Epithelial cell of esophagus (primary cell): ENCODE measurements at places on chromosomes 16 and 17.

DNA sequence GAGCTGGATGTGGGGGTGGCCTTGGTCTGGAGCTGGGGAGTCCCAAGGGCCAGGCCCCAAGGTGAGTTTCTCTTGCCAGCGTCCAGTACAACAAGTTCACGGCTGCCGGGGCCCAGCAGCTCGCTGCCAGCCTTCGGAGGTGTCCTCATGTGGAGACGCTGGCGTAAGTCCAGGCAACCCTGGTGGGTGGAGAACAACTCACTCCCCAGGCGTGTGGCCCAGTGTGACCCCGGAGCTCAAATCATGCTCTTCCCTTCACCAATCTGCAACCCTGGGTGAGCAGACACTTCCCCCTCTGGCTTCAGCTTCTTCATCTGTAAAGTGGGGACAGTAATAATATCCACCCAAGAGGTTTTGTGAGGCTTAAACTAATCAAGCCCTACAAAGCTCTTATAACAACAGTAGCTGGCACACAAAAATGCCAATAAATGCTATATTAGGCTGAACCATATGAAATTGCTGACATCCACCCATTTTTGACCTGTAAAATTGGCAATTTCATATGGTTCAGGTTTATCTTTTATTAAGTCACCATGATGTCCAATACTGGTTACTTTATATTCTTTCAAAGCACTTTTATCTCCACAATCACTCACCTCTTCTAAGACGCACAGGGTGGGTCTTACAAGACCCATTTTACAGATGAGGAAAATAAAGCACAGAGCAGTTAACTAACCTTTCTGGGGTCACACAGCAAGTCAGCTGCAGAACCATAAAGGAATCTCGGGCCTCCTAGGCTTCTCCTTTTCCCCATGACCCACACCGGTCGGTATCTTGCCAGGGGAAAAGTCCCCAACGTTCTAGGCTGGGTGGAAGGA lies 19.7 kb downstream of the DEXI start:
- DNase-seq: no peak

- DNase-seq: peak; percentile 60
Observed at GRCh38 chr17:29929006-29929532, 959 bp downstream of the SSH2 start.

DNA sequence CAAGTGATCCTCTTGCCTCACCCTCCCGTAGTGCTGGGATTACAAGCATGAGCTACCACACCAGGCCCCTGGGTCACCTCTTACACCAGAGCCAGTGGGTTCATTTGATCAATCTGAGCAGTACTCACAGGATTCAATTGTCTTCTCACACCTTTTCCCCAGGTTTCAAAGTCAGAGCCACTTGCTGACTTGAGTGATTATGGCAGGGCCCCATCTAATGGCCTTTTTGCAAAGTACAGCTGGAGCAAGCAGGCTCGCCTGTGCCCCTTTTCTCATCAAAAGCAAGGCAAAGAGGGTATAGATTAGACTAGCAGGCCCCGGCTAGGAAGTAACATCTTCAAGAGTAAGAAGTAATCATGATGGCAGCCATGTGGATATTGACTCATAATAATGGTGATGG lies 114.8 kb upstream of the NOL11 start:
- peak; percentile 58 for DNase-seq

GRCh38 chr17:19753661-19754463 lies 5.8 kb upstream of the ALDH3A1 start:
- peak; percentile 72 for DNase-seq

DNA sequence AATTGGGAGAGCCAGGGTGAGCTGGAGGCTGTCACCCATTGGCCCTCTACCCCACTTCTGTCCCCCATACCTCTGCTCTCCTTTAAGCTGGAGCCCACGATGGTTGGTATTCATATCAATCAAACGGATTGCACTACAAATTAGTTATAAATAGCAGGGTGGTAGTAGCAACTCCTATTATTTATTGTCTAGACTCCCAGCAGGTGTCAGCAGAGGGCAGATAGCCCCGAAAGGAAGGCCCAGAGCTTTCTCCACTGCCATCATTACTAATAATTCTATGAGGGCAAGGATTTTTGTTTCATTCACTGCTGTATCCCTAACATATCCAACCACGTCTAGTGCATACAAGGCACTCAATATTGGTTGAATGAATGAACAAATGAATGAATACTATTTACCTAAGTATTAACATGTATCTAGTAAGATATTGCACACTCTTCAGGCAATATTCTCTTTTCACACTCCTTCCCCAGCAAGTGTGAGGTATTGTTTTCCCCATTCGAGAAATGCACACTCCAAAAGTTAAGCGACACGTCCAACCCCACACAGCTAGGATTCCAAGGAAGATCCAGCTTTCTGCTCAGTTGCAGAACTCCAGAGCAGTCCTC lies 6.3 kb downstream of the C17orf50 start:
- DNase-seq: peak; percentile 63

GRCh38 chr17:33459078-33459940 lies 166.2 kb upstream of the ASIC2 start:
- no peak for DNase-seq

- DNase-seq: no peak
Observed at GRCh38 chr17:20284022-20284421, 183.3 kb downstream of the LGALS9B start.

DNA sequence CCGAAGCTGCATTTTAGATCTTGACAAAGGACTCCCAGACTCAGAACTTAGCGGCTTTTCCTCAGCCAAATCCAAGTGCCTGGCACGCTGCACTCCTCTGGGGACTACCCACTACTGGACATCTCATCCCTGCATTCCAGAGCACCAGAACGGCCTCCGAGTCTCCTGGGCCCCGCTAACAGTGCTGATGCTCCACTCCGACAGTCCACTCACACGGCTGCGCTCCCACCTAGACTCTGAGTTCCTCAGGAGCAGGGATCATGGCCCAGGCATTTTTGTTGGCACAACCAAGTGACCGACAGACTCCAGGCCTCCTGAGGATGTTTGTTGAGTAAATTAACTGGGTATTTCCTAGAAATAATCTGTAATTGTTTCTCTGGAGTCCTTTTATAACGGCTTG lies 79.1 kb downstream of the NDEL1 start:
- no peak for DNase-seq

DNA sequence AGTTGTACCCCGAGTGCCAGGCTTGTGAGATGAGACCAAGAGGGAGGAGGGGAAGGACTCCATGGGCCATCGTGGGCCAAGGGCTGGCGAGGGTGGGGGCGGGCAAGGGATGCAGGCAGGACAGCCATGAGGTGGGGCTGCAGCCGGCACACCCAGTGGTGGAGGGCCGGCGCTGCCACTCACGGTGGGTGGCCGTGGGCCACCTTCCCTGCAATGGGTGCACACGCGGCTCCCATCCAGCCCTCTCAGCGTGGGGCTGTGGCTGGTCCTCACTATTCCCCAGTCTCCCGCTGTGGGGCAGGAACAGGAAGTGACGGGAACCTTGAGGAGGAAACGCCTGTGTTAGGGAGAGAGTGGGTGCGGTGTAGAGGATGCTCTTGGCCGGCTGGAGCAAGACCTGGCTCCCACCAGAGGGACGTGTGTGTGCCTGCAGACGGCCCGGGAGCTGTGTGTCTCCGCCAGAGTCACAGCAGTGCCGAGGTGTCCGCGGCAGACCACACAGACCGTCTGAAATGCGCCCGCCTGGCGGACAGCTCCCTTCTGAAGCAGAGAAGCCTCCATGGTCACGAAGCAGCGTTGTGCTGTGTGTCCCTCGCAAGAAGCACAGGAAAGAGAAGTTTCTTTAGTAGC lies 23.6 kb downstream of the CIBAR2 start:
- peak; percentile 24 for DNase-seq

GRCh38 chr16:35480361-35480760 lies 2020.9 kb downstream of the TP53TG3F start:
- no peak for DNase-seq

GRCh38 chr16:1650131-1650530 lies 27.9 kb upstream of the JPT2 start:
- no peak for DNase-seq

DNA sequence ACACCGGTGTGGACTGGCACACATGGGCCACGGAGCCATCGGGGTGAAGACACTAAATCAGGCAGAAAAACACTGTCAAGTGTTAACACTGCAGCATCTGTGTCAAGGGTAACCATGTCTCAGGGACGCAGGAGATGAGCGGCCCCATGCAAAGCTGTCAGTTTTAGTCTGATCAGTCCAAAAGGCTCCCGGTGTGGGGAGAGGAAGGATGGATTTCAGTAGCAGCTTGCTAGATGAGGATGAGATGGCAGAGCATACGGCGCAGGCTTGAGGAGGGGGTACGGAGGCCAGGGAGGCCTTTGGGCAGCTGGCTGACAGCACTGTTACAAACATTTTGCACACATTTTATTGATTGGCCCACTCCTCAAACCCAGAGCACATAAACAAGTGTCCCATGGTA lies 98.1 kb downstream of the GNAO1 start:
- no peak for DNase-seq

DNA sequence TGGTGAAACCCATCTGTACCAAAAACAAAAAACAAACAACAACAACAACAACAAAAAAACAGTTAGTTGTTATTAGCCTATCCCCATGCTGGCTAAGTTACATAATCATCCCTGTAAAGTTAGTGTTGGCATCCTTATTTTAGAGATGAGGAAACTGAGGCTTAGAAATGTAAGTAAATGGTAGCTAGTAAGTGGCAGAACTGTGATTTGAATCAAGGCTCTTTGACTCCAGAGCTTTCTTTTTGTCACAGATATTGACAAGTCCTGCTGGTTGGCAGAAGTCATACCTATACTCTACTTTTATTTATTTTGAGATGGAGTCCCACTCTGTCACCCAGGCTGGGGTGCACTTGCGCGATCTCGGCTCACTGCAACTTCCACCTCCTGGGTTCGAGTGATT lies 42.1 kb downstream of the PRKCA start:
- no peak for DNase-seq

GRCh38 chr17:2064980-2065785 lies 10.3 kb downstream of the HIC1 start:
- DNase-seq: peak; percentile 63

- no peak for DNase-seq
Observed at GRCh38 chr16:56888806-56889205, 23.8 kb downstream of the SLC12A3 start.

DNA sequence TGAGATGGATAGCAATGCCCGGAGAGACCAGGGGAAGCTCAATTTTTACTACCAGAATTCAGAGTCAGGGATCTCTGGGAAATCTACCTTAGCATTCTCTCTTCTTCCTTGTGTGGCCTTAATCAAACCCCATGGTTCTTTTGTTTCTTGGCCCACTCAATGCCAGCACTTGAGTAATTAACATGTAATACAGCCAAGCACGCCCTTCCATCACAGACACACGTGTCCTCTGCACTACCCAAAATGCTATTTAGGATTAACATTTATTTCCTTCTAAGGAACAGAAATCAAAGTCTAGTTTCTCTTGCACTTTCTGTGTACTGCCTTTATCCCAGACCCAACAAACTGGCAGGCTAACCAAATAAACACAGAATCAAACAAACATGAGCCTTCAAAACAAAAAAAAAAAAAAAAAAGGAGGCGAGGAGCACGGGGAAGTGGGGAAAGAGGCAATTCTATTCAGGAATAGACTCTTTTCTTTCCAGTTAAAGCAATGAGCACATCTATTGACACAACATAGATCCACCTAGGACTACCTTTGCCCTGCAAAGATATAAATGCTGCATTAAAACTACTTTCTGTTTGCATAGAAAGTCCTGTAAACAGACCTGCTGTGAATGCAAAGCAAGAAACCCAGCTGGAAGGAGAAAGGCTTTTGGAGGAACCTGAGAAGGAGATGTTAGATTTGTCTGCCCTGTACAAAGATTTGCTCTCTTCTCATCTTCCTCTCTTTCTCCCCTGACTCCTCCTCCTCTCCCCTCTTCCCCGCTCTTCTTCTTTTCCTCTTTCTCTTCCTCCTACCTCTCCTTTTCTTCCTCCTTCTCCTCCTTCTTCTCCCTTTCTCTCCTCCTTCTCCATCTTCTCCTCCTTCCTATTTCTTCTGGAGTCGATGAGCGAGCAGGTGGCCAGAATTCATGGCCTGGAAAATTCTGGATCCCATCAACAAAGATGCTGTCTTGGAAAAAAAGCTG lies 294.4 kb downstream of the NPIPA8 start:
- no peak for DNase-seq

DNA sequence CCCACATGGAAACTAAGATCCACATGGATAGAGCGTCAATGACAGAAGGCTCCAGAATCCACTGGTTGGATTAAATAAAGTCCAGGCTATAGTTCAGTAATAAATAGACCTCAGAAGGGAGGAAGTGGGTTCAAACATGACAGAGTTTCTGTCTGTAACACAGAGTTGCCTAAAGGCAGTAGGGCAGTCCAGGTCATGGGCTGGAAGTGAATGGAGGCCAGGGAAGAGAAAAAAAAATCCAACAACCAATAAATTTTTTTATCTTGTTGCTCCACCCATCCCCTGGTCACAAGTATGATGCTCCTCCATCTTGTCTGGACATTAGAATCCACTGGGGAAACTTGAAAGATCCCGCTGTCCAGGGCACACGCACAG lies 92.4 kb downstream of the RGS9 start:
- no peak for DNase-seq

DNA sequence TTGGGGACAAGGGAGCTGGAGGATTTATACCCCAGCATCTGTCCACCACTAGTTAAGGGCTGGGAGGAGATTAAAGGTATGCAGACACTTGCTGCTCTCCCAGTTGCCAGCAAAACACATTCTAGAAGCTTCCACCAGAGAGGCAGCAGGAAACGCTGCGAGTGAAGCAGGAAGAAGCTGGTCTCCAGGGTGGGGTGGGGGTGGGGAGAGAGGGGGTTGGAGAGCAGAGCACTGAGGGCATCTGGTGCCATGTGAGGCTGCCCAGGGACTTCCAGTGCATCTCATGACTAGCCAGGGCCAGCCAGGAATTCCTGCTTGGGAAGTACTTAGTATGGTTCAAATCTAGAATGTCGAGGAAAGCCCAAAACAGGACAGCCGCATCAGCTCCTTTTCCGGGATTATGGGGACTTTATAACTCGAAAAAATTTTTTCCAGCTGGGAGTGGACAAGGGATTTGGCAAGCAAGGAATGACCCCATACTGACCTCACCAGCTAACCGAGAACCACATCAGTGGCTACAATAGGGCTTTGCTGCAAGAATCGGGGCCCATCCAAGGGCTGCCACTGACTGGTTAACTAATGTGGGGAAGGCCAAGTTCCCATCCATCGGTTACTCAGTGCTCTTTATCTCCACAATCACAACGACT lies 26.2 kb upstream of the AXIN2 start:
- no peak for DNase-seq

GRCh38 chr17:48499735-48500434 lies 30.9 kb downstream of the HOXB1 start:
- DNase-seq: no peak

DNA sequence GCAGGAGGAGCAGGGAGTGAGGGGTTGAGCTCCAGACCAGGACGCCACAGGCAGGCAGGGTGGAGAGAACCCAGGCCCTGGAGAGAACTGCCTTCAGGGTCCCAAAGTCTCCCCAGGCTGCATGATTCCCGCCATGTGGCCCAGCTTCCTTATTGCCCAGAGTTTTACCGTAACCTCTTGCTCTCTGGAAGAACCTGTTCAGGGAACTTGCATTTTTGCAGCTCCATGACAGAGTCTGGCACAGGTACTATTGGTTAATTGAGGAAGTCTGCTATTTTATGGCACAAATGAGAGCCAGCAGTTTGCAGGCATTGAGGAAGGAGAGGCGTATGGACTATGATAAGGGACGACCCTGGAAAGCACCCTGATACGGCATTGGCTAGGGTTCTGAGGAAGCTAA lies 11.6 kb upstream of the NOS2 start:
- DNase-seq: no peak

GRCh38 chr17:21210411-21211076 lies 3.4 kb downstream of the TMEM11 start:
- no peak for DNase-seq
